ENCODE measurements at places on chromosomes 7 and 10.

GRCh38 chr7:1520539-1521234, 9.8 kb upstream of the MAFK start:
- DNase-seq, result no peak

DNA sequence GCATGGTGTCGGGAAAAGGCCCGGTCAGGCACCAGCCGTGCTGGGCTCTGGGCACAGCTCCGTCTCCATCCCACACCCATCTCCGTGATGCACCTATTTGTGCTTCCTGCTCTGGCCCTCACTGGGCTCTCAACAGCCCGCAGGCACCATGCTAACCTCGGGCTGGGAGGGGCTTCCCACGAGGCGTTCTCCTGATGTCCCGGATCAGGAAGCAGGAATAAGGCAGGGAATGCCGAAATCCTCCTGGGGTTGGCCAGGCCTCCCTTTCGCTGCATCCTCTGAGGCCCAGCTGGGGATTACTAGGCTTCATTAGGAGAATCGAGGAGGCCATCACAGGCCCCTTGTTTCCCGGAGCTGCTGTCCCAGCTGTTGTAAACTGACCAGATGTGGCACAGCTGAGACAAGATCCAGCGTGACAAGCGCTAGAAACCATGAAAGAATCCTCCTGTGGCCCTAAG, 72.0 kb downstream of the FAM53B start:
- DNase-seq, result no peak

DNA sequence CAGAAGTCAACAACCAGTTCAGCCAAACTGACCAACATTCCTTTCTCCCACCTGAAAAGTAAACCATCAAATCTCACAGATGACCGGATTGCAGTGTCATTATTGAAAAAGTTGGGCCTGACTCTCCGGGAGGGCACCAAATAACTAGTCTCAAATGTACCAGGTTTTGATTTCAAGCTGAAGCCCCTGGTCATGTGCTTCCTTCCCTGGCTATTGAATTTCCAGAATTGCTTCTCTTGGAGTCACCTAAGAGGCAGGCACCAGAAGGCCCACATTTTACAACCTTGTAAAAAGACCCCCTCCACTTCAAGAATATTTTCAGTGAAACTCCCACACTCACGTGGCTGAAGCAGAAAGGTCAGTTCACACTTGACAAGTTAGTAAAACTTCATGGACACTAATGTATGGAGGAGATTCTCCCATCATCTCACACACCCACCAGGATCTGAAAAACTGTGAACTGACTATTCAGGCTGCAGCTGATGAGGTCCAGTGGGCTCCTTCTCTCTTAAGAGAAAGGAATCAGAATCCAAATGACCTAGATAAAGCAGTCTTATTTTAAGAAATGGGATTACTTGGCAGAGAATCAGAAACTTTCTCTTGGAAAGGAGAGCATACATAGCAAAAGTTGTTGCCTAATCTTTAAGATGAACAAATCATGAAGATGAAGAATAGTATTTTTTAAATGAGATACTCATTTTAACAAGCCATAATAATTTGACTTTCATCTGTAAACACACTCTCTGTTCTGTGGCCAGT, 53.6 kb downstream of the DLD start:
- no peak for DNase-seq

- no peak for DNase-seq
These were observed 83.5 kb downstream of the KLF6 start for GRCh38 chr10:3701491-3701890.

DNA sequence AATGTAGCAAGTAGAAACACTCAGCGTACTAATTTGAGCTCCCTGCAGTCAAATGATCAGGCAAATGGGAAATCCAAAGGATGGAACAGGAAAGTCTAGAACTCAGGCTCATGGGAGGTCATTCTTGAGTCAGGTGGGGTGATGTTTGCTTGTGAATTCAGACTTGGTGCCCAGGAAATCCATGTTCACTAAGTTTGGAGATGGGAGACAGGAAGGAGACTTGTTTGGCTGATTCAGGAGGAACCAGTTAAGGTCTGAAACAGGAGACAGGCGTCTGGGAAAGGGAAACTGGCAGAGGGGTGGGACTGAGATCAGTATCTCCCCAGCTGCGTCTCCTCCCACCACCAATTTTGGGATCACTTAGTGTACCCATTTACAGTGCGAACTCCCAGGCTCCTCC, 38.4 kb upstream of the ZNF438 start:
- no peak for DNase-seq

GRCh38 chr10:110672580-110672919, 28.4 kb downstream of the RBM20 start:
- DNase-seq, result no peak

DNA sequence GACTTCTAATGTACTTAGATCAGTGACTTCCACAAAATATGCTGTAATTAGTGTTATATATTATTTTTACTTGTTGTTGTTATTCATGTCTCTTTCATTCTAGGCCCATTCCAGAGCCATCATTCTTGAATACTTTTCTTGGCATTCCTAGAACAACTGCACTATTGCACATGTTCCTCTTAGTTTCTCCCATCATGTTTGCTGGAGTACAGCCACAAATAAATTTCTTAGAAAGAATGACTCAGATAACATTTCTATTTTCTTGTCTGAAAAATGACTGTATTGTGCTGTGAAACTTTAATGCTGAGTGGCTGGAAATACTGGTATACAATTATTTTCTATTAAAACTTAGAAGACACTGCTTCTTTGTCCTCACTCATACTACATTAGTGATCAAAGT, 651.0 kb upstream of the STEAP1 start:
- DNase-seq, result no peak

DNA sequence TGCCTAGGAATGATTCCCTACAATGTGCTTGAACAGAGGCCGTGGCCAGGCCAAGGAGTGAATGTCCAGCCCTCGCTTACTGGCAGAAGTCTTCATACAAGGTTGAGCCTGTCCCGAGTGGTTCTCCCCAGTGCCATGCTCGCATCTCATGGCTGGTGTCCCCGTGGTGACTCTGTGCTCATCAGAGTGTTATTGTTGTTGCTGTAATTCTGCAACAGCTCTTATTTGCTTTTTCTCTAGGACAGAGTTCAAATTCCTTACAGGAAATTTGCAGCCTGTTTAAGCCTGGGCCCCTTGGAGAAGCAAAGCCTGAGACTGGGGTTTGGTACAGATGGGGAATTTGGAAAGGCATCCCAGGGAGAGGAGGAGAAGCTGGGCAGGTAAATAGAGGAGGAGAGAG, 157.7 kb upstream of the PRR15 start:
- no peak for DNase-seq

DNA sequence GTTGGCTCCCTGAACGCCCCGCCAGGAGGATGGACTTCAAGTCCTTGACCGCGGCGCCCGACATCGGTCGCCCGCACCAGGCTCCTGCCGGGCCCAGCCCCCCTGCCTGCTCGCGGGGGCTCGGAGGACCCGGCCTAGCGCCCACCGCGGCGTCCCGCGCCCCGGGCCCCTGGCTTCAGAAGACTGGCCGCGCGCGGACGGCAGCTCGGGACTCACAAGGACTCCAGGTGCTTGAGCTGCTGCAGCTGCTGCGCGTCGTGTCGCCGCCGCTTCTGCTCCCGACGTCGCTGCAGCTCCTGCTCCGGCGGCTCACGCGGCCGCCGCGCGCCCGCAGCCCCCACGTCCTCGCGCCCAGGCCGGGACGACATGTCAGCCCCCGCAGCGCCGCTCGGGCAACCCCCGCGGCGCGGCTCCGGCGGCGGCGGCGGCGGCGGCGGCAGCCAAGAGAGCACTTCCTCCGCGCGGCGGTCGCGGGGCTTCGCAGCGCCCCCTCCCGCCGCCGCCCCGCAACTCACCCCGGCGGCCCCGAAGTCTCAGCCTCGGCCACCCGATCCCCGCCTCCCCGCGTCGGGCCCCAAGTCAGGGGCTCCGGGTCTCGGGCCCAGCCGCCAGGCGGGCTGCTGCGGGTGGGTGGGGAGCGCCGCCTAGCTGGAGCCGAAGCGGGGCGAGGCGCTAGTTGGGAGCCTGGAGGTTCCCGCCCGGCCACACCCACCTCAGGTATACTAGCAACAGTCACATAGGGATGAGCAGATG, at the start of gene RP9:
Gene RP9 (minus strand): TSS at position 400 of the 753 bp plus-strand sequence. CDS start 32 bp downstream, at position 368.
- DNase-seq, result peak; percentile 60

- DNase-seq, result no peak
These were observed 213.7 kb upstream of the MGMT start for GRCh38 chr10:129253161-129253864.

DNA sequence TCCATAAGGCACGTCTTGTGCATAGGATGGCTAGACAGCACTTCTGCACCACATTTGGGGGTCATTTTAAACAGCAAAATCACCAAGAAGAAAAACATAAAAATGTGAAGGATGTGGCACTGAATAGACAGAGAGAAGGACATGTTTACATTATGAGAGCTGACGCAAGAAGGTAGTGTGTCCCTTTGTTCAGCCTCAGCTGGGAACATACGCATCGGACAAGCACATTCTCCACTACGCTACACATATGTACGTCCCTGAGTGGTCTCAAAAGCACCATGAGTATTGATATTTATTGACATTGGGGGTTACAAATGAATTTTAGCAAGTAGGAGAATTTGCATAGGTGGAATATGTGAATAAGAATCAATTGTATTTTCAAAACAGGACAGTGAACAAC, 20.2 kb downstream of the DDC start:
- no peak for DNase-seq

DNA sequence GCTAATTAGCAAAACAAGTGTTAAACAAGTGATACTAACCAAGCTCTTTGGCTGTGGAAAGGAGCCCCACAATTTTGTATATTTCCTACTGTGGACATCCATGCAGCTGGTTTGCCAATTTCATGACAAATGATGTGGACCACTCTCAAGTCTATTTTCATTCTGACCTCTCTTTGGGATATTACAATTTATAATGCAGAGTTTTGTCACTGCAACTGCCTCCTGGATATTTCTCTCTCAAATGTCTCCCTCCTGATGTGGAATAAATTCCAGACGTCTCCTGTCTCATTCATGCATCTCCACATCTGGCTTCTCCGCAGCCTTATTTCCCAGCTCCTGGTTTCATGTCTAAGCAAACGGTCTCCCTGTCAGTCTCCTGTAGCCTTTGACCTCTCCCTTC, 80.6 kb upstream of the RHEB start:
- DNase-seq, result no peak

DNA sequence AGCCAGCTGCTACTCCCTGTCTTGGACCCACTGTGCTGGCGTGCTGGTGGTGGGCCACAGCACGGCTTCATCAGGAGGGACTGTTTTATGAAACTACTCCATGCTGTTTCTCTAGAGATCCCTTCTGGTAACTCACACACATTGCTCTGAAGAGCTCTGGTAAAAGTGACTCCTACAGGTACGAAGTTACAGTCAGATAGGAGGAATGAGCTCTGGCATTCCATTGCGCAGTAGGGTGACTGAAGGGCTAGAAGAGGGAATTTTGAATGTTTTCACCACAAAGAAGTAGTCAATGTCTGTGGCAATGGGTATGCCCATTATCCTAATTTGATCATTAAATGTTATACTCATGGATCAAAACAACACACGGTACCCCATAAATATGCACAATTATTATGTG, 609 bp downstream of the MAT1A start:
- no peak for DNase-seq

- DNase-seq, result no peak
These were observed 8.4 kb downstream of the SEM1 start for GRCh38 chr7:96701258-96701657.

GRCh38 chr7:2086229-2086628, 146.5 kb downstream of the MAD1L1 start:
- DNase-seq, result no peak

- no peak for DNase-seq
These were observed 25.9 kb downstream of the ELFN1 start for GRCh38 chr7:1695800-1696454.

DNA sequence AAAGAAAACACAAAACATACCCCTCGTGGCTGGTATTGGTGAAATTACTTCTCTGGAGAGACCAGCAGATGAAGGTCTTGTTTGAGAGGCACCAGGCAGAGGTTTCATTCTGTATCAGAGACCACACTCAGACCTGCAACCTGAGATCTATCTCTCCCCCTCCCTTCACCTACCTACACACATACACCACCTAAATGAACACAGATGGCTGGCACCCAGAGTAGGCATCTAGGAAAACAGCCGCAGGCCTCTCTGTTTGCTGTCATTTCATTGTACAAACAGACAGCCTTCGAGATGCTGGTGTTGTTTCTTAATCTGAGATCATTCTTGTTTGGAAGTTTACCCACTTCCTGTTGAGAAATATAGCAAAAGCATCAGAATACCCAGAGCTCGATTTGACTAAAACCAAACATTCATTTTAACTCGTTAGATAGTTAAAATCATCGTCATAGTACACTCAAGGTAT, 173.9 kb upstream of the SLC25A13 start:
- no peak for DNase-seq

DNA sequence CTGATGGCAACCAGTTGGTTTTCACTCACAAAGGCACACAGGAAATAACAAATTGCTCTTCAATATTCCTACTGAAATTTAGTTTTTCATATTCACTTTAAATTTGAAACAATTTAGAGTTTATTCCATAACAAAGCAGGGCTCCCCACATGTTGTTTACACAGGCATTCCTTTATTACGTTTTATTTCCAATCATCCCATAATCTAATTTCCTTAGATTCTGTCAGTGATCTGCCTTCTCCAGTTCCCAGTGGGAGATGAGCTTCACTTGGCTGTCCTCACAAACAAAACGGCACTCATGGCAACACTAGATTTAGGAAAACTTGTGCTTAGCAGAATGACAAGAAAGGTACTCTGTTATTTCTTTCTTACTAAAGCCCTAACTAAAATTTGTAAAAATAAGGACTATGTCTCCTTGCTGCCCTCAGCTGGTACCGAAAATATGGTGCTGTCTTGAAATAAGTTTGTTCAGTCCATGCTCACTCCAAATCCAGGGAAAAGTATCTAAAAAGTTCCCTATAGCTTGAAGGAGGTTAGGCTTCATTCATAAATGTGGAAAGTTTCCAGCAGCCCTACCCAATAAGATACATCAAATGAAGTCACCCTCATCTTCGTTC, 23.0 kb downstream of the PHYH start:
- no peak for DNase-seq

DNA sequence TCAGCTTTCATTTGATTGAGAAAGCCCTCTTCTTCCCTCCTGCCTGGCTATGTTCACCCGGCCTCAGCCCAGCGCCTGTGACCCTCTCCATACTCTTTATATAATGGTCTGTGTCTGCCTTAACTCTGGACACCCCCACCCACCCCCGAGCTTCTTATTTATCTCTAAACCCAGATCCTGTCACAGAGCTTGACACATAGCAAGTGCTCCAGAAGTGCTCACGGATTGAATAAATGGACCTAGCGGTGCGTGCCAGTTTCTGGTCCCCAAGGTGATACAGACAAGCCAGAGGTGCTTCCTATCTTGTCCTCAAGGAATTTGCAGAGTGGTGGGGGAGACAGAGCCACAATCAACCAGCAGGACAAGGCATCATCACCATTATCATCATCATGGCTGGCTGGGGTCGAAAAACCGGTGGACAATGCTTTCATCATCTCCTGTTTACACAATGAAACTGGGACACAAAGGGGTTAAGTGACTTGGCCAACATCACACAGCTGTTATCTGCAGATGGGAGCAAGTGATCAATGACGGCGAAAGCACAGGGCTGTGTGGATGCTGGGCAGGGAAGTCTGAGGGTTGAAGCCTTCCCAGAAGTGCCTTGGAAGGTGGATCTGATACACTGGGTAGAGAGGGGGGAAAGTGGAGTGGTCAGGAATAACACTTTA, 2.2 kb upstream of the LOXL4 start:
- no peak for DNase-seq

GRCh38 chr7:131570401-131570800, 14.0 kb upstream of the PODXL start:
- DNase-seq, result no peak

GRCh38 chr10:21406595-21407193, 118.8 kb downstream of the SKIDA1 start:
- DNase-seq, result no peak

Data from AML-193 (cell line).